Esophagus squamous epithelium (tissue), 5 donors: ENCODE measurements at places on chromosomes 1 and 21.

DNA sequence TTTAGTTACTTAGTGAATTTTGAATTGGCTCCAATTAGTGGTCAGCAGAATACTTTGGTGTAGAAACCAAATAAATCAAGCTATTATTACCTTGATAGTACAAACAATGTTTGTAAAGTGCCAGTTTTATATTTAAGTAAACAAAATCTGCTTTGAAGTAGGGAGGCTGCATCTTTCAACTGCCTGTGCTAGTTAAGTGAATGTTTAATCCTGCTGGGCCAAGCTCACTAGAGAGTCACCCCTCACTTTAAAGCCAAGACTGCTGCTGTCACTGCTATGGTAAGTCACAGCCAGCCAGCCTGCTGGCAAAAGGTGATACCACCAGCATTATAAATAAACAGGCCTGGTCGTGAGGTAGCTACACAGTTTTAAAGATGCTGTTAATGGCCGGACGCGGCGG is 10.3 kb upstream of the CFAP126 start:
- DNase-seq = no peak

- no peak for DNase-seq
These were observed 16.1 kb downstream of the SLAMF1 start for GRCh38 chr1:160630523-160631451.

- DNase-seq = no peak
These were observed 121.8 kb downstream of the TBX15 start for GRCh38 chr1:118866330-118866729.

- DNase-seq = no peak
These were observed 936 bp downstream of the TP73 start for GRCh38 chr1:3653286-3653618.

- DNase-seq = no peak
These were observed 91.8 kb downstream of the DDX20 start for GRCh38 chr1:111847466-111847865.

GRCh38 chr1:170932236-170932635 is 3.1 kb upstream of the MROH9 start:
- no peak for DNase-seq

DNA sequence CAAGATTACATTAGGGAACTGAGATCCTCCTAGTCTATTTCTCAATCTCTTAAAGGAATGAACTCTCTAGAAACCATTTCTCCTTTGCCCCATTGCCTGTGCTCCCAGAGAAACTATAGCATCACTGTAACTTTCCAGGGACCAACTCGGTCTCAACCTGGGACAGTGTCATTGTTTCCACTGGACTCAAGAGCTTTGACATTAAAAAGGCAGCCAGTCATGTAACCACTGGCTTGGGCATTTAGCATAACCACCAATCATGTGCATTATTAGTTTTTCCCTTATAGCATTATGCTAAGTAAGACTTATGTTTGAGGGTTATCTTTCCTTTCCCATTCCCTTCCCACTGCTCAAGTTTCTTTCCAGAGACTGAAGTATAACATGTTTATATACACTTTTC is 18.2 kb downstream of the TEX38 start:
- no peak for DNase-seq

DNA sequence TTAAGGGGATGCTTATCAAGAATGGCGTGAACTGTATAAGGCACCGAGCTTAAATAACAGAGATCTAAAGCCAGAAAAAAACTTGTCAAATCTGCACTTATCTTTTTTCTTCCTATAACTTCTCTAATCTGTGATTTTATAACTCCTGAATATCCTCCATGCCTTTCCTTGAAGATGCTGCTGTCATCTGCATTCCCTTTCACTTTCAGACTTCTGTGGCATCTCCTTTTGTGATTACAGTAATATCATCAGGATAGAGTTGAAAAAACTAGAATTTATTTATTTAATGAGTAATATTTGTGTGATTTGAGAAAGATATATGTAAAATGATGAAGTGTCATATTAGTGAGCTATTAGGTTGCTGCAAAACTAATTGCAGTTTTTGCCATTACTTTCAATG is 357.8 kb upstream of the PTBP2 start:
- DNase-seq = no peak

GRCh38 chr1:228835911-228836310 is 100.6 kb downstream of the RHOU start:
- no peak for DNase-seq

- DNase-seq = no peak
These were observed 19.3 kb upstream of the OPRD1 start for GRCh38 chr1:28792644-28793121.

DNA sequence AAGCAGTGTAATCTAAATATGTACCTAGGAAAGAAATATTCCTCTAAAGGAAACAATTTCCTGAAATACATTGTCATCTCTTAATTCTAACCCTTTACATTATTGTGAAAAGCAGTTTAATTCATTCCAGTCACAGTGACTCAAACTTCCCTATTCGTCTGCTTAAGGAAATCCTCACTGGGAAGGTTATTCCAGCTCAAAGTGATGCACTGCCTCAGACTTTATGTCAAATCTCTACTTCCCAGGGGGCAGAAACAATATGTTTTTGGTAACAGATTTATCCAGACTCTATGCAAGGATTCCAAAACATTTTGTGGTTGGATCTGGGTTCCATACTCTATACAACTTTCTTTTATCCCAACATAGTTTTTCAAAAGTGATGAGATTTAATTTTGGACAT is 145.2 kb downstream of the NTMT2 start:
- no peak for DNase-seq

GRCh38 chr21:45109831-45110492 is 35.6 kb downstream of the ADARB1 start:
- no peak for DNase-seq

DNA sequence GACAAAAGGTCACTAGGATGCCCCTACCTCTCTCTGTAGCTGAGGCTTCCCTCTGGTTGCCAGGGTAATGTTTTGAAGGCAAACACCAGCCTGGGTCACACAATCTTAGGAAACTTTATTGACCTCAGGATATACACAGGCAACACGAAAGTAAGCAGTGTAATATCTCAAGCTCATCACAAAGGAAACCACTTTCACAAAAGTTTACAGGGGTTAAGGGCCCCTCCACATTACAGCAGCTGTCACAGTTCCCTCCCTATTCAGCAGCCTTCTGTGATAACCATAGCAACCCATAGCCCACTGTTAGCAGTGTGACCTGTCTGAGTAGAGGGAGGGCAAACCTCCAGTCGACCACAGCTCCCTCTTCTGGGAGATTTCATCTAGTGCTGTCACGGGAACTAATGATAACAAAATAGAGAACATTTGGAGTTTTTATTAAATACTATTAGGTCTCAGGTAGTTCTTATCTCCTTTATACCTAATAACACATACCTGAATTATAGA is 149.8 kb downstream of the PTPRC start:
- DNase-seq = no peak

- no peak for DNase-seq
These were observed 45.4 kb downstream of the NPHS2 start for GRCh38 chr1:179530352-179530751.

- DNase-seq = no peak
These were observed 42.5 kb downstream of the ACBD3 start for GRCh38 chr1:226144045-226144444.

DNA sequence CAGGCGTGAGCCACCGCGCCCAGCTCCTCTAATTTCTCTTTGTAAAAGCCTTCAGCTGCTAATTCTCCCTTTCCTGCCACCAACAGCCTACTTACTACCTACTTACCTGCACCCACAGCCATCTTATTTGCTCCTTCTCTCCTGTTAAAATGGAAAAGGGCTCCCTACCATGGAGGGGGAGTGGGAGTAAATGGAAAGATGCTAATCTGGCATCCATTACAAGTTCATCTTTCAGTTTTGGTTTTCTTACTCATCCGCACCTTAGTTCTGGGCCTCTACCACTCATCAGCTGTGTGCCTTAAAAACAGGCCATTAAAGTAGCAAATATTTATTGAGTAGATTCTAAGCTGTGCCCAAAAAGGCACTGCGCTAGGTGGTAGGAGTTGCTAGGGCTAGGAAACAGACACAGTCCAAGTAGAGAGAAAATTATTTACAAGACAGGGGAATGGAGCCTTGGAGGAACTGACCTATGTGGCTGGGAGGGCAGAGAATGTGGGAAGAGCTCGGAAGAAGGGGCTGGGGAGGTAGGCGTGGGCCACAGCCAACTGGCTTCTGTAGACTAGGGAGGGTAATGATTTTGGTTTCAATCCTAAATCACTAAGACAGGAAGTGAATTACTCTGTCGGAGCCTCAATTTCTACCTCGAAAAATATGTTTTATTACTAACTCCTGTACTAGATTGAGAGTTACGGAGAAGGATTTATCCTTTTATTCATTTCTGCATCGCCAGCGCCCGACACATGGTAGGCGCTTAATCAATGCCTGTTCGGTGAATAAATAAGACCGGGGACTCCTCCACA is 685 bp upstream of the DDI2 start:
- no peak for DNase-seq

DNA sequence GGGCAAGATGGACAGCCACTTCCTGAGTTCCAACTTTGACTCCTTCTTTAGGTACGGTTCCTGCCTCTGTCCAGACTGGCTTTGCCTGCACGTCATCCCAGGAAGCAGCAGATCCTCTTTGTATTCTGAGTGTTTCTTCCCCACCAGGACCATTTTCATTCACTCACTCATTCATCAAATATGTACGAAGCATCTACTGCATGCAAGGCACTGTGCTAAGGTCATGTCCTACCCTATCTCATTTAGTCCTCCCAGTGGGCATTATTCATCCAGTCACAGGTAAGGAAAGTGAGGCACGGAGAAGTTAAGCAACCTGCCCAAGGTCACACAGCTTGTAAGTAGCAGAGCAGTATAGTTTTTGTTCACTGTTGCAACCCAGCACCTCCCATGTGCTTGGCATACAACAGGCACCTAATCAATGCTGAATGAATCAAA is 13.9 kb downstream of the CRYBG2 start:
- DNase-seq = no peak

DNA sequence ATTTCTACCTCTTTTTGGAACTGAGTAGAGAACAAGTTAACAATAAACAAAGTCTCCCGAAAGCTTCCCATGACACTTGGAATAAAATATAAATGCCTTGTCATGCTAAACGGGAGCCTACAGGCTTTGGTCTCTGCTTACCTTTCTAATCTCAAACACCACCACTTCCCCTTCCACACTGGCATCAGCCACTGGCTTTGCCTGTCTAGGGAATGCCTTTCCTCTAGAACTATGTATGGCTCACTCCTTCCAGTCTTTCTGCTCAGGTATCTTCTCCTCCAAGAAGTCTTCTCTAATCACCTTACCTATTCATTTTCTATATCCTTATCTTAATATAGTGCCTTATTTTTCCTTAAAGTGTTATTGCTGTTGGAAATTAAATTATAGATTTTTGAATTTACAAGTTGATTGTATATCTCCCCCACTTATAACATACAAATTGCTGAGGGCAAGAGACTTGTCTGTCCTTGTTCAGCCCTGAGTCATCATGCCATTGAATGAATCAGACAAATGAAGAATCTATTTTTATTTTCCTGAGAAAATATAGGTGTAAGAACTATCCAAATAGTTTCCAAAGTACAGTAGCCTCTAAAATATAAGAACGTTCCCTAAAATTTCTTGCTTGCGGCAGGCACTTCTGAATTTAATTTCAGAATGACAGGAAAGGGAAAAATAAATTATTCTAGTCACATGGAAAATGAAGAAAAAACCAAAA is 119.2 kb downstream of the TM2D1 start:
- no peak for DNase-seq

DNA sequence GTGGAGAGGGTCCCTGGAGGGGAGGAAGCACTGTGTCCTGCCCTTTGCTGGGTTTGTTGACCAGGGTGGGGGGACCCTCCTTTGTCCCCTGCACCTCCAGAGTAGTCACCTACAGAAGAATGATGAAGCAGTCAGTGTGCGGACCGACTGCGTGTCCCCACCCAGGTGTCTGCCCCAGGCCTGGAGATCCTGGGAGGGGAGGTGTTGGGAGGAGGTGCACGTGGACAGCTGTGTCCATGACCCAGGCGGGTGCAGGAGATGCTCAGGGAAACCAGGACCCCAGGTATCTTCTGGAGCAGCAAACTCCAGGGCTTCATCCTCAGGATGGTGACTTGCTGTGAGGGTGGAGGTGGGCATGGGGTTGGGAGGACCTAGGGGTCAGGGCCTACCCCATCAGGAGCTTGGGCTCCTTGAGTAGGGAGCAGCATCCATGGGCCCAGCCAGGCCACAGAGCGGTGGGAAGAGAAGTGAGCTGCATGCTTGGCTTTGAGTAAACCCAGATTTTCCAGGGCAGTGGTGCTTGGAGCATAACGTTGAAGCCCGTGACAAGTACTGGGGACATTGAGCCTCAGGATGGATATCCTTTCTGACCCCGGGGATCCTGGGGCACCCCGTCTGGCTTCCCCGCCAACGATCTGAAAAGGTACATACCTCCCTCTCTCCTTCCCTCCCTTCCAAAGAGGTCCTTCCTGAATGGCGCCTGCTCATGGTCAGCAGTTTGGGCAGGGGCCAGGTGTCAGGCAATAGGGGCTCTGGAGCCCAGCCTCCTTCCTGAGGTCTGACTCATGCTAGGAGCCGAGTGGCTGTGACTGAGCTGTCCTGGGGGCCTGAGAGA is 13.7 kb downstream of the ACTRT2 start:
- no peak for DNase-seq

DNA sequence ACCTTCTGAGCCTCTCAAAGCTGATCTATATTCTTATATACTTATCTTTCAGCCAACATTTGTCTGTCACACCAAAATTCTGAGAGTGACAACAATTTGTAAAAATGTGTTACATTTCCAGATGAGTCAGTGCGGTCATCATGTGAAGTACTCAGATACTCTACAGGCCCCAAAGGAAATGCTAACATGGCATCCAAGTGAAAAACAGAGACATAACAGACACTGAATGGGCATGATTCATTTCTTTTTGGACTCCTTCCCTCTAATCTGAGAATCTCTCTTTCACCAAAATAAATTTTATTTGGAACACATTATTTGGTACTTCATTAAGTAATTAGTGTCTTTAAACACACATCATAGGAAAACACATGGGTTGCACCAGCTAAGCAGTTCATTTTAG is 96.6 kb downstream of the SLC44A5 start:
- no peak for DNase-seq

DNA sequence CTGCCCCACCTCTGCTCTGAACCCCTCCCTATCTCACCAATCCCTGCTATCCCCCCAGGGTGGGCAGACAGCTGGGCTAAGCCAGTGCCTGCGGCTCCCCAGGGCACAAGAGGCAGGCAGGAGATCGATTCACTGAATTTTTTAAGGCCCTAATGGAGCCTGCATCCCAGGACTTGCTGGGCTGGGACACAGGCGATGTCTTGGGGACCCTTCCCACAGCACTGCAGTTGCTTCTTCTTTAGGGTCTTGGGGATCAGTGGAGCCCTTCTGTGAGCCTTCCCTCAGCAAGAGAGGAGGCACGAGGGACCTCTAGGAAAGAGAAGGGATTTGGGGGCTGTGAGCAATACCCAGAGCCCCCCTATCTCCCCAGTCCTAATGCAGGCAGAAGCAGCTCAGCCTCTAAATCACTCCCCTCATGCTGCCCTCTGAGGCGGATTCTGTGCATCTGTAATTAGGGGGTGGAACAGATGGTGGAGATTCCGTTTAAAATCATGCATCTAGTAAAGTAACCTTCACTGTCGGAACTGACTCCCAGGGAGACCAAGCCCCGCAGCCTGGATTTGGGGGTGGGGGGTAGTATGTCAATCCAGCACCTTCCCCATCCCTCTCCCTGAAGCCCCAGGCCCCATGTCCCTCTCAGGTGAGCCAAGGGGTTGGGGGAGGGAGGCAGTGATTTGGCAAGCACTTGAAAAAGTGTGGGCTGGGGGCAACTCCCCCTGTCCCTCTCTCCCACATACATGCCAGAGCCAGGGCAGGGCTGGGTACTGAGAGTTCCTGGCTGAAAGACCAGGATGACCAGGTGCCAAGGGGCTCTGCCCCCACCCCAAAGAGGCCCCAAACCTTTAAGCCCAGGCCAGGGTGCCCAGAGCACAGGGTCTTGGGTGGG is 10.0 kb downstream of the AHDC1 start:
- DNase-seq = no peak

- no peak for DNase-seq
These were observed 30.1 kb upstream of the KCNK2 start for GRCh38 chr1:215052256-215053015.
